ENCODE measurements at places on chromosomes 7 and 10.

DNA sequence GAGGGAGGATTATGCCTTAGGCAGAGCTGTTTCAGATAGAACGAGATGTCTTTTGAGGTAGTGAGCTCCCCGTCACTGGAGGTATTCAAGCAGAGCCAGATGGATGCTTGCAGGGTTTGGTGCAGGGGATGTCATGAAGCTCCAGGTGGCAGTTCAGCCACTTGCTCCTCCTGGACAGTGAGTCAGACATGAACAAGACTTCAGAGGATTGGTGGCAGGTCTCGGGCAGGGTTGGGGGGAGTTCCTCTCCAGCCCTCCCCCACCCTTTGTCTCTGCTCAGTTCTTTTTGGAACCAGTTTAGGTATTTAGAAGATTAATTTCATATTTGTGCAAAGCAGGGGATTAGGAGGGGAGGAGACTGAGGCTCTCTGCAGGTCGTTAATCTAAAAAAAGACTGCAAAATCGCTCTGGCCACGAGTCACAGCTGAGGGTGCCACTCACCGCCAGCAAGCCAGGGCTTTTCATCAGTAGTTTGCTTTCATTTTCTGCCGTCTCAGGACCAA, 21.5 kb upstream of the MYL10 start:
- DNase-seq, result no peak

DNA sequence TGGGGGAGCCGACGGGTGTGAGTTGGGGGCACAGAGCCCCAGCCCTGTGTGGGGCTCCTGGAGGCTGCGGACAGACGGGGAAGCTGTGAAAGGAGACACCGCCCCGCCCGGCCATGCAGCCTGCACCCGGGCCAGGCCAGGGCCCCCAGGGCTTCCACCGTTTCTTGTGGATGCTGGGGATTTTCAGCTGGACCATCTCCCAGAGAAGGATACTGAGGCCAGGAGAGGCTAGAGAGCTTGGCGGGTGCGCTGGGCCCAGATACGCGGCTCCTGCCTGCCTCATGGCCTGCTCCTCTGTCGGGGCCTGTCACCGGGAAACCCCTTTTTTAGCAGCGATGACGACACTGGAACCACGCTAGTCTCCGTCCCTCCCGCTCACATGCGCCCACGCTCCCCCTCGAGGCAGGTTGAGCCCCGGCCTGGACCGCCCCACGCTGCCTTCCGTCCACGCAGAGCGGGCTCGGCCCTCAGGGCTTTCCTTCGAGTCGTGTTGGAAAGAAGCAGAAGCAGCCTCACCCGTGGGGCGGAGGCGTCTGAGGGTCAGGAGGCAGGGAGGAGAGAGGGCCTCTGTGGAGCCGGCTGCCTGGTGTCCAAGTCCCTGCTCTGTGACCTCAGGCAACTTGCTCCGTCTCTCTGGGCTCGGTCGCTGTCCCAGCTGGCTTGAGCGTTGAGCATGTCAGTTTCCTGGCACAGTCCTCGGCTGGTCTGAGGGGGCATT, 11.7 kb downstream of the TMEM184A start:
- no peak for DNase-seq

GRCh38 chr10:94206176-94206575, 156.6 kb downstream of the NOC3L start:
- no peak for DNase-seq

GRCh38 chr10:124063750-124064603, 29.4 kb downstream of the CHST15 start:
- DNase-seq, result peak; percentile 57

GRCh38 chr7:143510854-143511592, 33.4 kb downstream of the TAS2R41 start:
- DNase-seq, result no peak

- no peak for DNase-seq
These were observed 231.3 kb upstream of the RHOBTB1 start for GRCh38 chr10:61175316-61175715.

DNA sequence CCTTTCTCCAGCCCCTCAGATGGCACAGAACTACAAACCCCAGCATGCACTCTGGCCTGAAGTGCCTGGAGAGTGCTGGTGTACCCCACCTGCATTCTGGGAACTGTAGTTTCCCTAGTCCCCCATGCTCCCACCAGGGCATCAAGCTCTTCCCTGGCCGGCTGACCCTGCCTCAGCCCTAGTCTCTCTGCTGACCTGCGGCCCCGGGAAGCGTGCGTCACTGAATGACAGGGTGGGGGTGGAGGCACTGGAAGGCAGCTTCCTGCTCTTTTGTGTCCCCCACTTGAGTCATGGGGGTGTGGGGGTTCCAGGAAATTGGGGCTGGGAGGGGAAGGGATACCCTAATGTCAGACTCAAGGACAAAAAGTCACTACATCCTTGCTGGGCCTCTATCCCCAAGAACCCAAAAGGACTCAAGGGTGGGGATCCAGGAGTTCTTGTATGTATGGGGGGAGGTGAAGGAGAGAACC, 2.1 kb downstream of the NOS3 start:
- no peak for DNase-seq

DNA sequence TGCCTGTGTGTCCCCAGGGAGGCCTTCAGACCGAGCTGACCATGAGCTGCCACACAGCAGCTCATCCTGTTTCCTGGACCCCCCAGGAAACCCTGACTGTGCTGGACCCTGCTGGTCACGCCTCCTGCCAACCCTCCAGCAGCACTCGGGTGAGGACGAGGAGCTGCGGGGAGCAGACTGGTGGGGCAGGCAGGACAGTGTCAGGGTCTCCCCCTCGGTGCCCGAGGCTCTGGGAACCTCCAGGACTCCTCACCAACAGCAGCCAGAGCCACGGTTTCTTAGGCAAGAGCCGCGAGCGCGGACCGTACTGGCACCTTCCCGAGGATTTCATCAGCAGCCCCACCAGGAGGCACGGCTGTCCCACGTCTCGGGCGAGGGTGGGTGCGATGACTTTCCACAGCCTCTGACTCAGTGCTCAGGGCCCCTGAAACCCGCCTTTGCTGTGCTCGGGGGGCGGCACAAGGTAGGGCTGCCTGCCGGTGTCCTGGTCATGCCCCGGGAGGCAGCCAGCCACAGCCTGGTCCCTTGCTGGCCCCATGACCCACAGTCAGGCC, 186.9 kb downstream of the ELFN1 start:
- DNase-seq, result no peak

DNA sequence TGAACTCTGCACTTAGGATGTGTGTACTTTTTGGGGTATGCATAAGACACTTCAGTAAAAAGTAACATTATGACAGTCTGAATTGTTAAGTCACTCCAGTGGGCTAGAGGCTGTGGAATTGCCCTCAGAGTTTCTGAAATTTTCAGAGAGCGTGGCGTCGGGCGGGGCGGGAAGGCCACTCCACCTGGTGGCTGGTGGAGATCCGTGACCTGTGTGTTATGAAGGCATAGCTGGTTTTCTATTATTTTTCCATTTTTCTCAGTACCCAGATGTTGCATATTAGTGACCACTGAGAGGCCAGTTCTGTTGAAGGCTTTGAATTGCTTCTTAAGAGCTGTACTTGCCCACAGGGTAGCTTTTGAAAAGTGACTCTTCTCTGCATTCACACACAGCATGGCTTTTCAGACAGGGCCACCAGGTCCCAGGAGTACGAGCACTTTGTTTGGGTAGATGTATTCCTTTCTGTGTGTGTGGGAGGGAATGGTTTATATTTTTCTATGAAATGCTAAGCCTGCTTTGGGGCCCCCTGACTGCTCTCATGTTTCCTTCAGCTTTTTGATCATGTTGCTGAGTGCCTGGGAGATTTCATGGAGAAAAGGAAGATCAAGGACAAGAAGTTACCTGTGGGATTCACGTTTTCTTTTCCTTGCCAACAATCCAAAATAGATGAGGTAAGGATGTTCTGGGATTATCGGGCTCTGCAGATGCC, 52.3 kb downstream of the TACR2 start:
- no peak for DNase-seq

- no peak for DNase-seq
These were observed 64.8 kb downstream of the PWWP2B start for GRCh38 chr10:132461683-132462231.

DNA sequence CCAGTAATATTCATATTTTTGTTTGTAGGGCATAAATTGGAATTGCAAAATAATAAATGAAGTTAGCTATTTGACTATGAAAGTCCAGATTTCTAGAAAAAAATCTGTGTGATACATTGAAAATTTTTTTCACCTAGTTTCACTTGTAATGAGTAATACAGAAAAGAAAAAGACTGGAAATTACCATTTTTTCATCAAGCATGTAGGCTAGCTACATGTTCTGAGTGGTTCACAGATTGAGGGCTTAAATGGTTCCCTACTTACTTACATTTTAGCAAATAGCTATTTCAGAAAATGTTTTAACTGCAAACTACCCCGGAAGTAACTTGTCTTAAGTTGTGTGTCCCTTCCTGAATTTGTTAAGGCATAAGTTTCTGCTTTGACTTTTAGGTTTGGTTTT, 396.0 kb downstream of the PHF14 start:
- DNase-seq, result no peak

DNA sequence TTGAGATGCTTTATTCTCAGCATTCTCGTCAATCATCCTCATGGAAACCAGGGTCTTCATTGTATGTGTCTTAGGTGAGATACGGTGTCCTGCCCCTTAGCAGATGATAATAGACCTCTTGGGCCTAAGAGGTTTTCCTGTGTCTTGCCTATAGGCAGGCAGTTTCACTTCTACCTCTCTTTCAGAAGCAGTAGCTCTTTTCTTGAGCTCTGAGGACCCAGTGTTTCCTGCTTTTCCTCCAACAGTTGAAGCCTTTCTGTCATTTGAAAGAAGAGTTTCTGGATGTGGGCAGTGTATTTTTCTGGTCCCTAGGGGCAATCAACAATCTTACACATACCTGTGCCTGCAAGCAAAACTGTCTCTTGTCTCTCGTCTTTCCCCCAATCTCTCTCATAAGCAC, 1550.3 kb upstream of the LRRTM3 start:
- DNase-seq, result no peak

DNA sequence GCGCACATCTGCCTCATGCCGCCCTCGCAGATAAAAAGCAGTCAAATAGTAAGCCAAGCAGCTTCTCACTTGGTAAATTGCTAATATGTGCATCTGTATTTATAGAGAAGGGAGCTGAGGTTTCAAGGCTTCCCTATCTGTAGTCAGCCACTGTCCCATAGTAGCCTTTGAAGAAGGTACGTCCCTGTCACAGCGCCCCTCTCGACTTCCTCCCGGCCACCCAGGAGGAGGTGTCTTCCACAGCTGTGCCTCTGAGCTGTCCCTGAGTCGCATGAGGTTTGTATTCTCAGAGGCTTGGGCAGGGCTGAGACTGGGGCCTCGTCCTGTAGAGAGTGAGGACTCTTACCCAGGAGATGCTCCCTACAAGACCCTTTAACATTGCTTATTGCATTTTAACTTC, 49.0 kb downstream of the SPOCK2 start:
- DNase-seq, result no peak

- DNase-seq, result no peak
These were observed 1005.5 kb downstream of the KCNMA1 start for GRCh38 chr10:76631884-76632766.

- DNase-seq, result no peak
These were observed 9.6 kb upstream of the ZMIZ1 start for GRCh38 chr10:79058899-79059841.

- DNase-seq, result no peak
These were observed 10.8 kb upstream of the OR6V1 start for GRCh38 chr7:143041346-143041745.

- peak; percentile 68 for DNase-seq
These were observed 265.1 kb downstream of the FGFR2 start for GRCh38 chr10:121332829-121333765.

DNA sequence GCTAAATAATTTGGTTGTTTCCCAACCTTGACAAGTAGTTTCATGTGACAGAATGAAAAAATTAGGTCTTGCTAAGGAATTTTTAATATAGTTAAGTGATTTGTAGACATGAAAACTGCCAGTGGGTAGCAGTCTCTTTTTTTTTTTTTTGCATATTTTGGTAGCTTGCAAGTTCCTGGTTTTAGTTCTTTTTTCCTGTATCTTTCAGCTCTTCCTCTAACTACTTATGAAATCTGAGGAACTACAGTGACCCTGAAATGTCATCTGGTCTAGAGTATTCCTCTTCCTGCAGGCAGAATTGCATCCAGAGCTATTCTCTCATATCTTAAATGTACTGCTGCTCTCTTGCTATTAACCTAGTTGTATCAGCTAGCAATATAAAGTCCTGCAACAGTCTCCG, 160.4 kb downstream of the HDAC9 start:
- no peak for DNase-seq

DNA sequence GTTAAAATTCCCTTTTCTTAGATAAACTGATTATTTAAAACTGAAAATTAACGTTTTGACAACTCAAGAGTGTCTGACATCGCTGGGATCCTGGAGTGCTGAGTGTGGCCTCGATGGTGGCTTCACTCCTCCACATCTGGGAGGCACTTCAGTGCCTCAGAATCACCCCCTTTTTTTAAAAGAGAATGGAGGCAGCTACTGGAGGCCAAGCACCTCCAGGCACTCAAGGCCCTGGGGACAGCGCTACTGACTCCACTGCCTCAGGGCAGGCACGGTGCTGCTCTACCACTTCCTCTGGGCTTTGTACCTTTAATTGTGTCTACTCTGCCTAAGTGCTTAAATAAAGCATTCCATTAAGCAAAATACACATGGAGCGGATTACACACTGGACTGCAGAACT, 27.2 kb upstream of the NCAPG2 start:
- DNase-seq, result no peak

GRCh38 chr10:64976150-64976549, 1454.9 kb downstream of the REEP3 start:
- DNase-seq, result no peak

GRCh38 chr7:121429798-121430197, 33.7 kb upstream of the FAM3C start:
- peak; percentile 36 for DNase-seq

DNA sequence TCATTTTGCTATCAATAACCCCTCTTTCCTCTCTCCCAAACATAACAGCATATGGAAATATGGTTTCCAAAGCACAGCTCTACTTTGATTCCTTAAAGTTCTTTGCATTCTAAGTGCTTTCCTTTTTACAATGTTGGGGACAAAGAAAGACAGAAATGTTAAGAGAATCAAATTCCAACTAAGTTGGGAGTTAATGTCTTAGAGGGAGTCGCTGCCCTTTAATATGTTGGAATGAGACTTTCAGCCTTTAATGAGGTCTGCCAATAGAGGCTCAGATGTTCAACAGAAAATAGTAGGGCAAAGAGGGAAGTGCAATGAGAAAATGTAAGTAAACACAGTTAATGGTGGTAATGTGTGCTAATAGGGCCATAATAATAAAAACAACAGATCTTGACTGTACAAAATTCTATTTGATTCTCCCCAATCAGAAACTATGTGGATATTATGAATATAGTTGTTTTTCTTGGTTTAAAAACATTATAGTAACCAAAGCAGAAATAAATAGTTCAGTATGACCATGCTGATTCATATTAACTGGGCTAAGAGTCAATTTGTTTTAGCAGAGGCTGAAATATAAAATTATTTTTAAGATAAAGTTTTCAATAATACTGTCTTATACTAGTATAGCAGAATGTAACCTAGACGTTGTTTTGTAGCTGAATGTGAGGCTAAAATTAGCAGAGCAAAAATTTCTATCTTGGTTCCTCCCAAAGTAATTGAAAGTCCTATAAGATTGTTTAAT, 10.3 kb downstream of the HYCC1 start:
- DNase-seq, result no peak

- DNase-seq, result no peak
These were observed 10.8 kb upstream of the GALNT11 start for GRCh38 chr7:152014722-152015121.

All from kidney tubule cell (primary cell).